ENCODE measurements at places on chromosomes 4 and X.
A peak's percentile ranks its signal among the peaks of the same experiment; 100 is the strongest.

GRCh38 chrX:30992381-30992904, 79.4 kb downstream of the FTHL17 start:
- no peak for DNase-seq

- DNase-seq = no peak
These were observed 87.0 kb upstream of the NDP start for GRCh38 chrX:44060221-44060620.

GRCh38 chr4:110487873-110488272, 11.9 kb downstream of the ENPEP start:
- peak; percentile 30 for DNase-seq

DNA sequence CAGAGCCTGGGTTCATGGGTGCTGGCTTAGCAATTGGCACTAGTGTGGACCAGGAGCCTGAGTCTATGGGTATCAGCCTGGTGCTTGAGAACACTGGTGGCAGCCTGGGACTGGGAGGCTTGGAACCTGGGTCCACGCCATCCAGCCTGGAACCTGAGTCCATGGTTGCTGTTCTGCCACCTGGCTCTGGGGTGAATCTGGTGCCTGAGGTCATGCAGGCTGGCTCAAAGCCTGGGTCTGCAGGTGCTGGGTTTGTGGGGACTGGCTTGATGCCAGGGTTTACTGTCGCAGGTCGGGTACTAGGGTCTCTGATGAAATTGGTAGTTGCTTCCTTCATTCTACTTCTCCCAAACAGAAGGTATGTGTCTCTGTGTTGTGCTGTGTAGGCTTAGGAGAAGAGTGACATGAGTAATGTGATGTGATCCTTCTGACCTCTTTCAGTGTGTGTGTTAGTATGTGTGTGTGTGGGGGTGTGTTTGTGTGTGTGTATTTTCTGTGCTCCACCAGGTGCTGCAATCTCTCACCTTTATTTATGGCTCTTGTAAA, 517.0 kb upstream of the EPHA5 start:
- no peak for DNase-seq

- no peak for DNase-seq
These were observed 243.0 kb upstream of the FSTL5 start for GRCh38 chr4:162406637-162407365.

- DNase-seq = no peak
These were observed 10.3 kb downstream of the PDHA2 start for GRCh38 chr4:95850161-95850560.

DNA sequence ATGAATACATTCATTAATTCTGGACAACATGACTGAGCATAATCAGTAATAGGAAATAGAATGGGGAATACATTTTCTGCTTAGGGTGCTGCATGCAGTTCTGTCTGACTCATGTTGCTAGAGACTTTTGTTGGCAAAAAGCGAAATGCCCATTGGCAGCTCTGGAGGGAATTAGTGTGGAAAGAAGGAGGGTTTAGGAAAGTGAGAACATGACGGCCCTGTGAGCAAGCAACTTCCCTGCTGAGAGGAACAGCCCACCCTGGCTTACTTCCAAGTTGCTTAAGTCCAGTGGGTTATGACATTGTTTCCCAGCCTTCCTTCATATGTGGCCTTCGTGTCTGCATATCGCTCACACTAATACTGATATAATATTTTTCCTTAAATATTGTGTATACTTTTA, 13.8 kb downstream of the MAD2L1 start:
- peak; percentile 99 for DNase-seq

DNA sequence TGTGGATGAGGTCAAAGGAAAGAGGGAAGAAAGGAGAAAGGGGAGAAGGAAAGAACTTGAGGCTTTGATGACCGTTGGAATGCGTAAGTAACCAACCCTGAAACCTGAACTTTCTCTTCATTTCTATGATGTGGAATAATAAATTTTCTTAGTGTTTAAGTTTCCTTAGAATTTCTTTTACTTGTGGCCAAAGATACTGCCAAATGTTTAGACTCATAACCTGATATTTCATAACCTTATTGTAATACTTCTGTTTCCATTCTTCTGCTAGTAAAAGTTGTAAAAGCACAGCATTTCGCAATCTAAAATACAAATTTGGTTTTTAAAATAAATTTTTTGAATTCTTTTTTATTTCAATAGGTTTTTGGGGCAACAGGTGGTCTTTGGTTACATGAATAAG, 258.5 kb upstream of the GIMD1 start:
- peak; percentile 43 for DNase-seq

DNA sequence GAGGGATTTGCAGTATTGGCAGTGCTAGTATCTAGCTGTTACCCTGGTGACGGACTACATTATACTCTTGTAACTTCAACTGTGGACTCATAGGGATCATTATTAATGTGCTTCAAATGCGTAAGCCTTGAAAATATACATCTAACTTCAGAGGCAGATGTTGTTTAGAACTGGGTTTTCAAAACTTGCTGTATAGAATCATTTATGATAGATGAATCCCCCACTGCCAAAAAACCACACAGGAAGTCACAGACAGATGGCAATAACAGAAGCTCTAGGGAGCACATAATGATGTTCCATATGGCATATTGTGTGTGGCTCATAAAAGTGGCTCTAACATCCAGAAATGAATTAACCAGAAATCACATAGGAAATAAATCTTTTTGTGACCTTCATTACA, 62.3 kb upstream of the RELL1 start:
- DNase-seq = no peak

GRCh38 chr4:119678761-119679160, 50.2 kb upstream of the PDE5A start:
- DNase-seq = no peak

DNA sequence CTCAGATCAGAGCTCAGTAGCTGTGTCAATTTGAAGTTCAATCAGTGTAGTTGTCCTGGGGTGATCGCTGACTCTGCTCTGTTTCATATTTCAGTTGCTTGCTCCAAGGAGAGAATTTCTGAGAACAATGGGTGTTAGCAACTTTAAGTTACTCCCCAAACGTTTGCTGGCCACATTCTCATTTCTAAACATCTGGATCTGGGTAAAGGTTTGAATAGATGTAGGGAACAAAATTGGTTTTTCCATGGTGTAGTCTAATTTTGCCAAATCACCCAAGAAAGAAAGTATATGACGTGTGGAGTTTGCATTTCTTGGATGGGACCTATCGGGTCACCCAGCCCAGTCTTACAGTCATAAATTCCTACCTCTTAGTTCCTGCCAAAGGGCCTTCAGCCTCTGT, 103.7 kb downstream of the AKAP4 start:
- no peak for DNase-seq

GRCh38 chr4:186244835-186245234, 17.5 kb downstream of the KLKB1 start:
- DNase-seq = no peak

GRCh38 chr4:48127231-48127630, 6.8 kb downstream of the TXK start:
- no peak for DNase-seq

- no peak for DNase-seq
These were observed 3.5 kb downstream of the GPC3 start for GRCh38 chrX:133981924-133982323.

DNA sequence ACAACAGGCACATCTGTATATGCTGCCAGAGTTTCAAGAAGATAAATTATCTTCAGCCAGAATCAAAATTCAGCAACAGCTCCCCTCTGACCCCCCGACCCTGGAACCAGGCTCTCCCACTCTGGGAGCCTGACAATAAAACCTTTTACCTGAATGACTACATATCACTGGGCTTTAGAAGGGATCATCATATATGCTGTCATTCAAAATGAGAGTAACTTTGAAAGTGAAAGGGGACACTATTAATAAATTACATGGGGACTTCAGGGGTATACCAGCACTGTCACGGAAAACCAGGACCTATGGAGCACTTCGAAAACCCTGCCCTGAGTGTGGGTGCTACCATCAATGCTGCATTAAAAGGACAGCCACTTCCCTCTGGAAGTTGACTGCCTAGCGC, 26.2 kb downstream of the TSPAN5 start:
- no peak for DNase-seq

DNA sequence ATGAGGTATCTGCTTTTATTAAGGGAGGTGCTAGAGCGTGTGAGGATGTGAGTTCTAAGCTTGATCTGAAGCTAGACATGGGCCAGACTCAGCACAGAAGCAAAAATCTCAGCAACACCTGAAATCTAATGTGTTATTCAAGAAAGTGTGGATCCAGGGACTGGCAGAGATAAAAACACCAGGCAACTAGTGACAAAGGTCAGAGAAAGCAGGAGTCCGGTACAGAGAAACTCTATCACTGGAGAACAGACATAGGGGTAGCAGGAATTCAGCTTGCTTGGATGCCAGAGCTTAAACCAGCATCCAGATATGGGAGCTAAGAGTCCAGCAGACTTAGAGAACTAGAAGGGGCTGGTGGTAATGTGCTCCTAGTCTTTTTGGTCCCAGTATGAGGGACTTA, 34.0 kb downstream of the VCX start:
- no peak for DNase-seq

- no peak for DNase-seq
These were observed 40.2 kb downstream of the HOPX start for GRCh38 chr4:56640621-56641493.

- no peak for DNase-seq
These were observed 49.8 kb upstream of the CYSLTR1 start for GRCh38 chrX:78377186-78377585.

DNA sequence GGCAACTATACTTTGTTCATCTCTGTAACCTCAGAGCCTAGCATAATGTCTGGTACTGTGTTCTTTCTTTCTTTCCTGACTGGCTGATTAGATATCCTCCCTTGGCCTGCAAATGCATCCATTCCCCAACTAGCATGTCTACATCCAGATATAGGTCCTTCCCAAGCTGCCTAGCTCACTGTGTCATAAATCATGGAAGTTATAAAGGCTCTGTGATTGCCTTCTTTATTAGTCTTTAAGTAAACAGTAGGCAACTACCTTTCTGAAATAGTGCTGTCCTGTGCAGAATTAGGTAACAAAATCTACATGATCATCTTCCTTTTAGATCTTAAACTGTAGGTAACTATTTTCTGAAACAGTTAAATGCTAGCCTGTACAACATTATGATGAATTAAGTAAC, 224.5 kb downstream of the DLG3 start:
- no peak for DNase-seq

GRCh38 chrX:1273896-1274295, 5.3 kb downstream of the CSF2RA start:
- no peak for DNase-seq

DNA sequence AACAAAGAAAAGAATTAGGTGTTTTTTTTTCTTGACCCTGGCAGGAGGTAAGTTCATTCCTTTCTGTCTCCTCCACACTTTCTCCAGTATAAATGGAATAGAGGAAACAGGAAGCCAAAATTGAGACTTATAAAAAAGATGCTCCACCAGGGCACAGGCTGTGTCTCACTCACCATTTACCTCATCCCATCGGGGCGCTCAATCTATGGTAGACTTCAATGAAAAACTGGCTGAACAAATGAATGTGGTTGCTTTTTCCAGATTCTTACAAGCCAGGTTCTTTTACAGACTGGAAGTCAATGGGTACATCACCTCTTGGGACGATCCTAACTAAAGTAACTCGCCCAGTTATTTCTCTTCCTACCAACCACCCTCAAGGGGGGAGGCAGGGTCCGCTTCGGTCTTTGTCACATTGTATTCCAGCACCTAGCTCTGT, 685 bp downstream of the COMMD8 start:
- peak; percentile 8 for DNase-seq

DNA sequence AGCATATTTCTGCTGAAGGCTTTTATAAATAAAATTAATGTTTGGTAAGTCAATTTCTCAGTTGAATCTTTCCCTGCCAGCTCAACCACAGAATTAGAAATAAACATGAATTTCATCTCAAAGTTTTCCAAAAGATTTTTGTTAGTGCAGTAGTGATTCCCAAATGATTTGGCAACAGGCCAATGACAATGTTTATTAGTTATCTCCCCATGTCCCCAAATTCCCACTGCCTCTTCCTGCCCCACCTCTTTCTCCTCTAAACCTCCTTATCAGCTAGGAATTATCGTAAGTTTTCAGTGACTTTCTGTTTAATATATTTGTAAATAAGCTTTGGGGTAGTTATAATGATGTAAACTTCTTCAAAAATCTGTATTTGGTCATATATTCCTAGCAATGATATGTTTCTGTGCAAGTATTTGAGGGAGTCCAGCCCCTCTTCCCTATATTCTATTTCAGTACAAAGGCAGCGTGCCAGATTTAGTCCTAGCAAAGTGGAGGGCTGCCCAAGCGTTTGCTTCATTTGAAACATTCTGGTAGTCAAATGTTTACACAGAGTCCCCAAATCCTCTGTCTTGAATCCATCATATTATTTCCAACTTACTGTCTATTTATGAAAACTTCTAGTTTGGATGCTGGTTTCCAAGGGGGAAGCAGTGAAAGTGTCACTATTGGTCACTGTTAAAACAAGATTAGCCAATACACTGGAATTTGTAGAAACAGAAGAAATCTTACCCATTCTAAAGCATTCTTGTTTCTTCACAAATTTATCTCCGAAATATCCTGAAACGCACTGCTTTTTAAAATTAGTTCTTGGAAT, 33.7 kb upstream of the ANKRD50 start:
- peak; percentile 71 for DNase-seq

GRCh38 chr4:113407409-113407808, 354.1 kb downstream of the CAMK2D start:
- DNase-seq = no peak

DNA sequence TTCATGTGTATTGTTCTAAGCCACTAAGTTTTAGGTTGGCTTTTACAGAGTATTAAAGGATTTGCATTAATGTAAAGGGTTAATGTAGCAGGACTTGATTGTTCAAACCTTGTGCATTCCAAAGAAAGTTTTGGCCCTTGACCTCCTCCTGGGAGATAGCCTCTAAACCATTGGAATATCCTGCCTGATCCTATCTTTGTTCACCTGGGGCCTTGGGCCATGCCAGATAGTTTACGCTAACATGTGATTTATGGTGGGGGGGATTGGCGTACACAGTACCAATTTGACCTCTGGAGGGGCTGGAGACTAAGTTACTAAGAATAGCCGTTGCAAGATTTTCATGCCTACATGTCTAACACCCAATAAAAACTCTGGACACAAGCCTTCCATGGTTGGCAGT, 1002.7 kb upstream of the PABPC4L start:
- no peak for DNase-seq

- no peak for DNase-seq
These were observed 322.0 kb downstream of the TMA16 start for GRCh38 chr4:163816494-163816893.

DNA sequence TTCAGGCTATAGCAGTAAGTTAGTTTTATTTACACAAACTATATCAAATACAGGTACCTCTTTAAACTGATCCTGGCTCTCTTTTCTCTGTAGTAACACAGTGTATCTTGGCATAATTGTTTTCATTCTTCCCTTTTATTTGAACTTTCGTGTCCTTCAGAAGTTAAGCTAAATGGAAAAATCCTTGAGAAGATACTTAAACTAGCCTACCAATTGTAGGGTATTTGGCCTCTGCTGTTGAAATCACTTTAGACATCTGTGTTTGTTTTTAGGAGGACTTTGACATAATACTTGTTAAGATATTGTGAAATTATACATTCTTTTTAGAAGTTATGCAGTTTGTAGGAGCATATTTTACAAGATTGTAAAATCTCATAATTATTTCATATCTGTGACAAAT, 90.3 kb upstream of the GK2 start:
- DNase-seq = no peak
